ENCODE measurements at places on chromosomes 11 and 22. TPM values are rescaled to one million over a fixed set of nuclear protein-coding genes. Genes with fewer than 3 reads are reported as not detected.

The SCO2 gene
- 8.9 TPM for total RNA-seq

- peak; percentile 56 for DNase-seq
- H3K27ac ChIP-seq = peak overlapping the region; percentile 87
- H3K4me1 ChIP-seq = peaks cover 37% of the 10 kb centered on the region
- no peaks in the 10 kb centered on the region for H3K27me3 ChIP-seq
Measured at GRCh38 chr11:118911113-118911879, 14.4 kb downstream of the BCL9L start.

- H3K27me3 ChIP-seq = peaks cover 33% of the 10 kb centered on the region
- no peak overlapping the region for H3K4me3 ChIP-seq
- H3K4me1 ChIP-seq = peaks cover 49% of the 10 kb centered on the region
- no peaks in the 10 kb centered on the region for H3K36me3 ChIP-seq
- H3K27ac ChIP-seq = no peak overlapping the region
- no peak for DNase-seq
Measured at GRCh38 chr11:3201112-3201581, 17.5 kb downstream of the MRGPRG start.

- H3K36me3 ChIP-seq = peaks cover 4% of the 10 kb centered on the region
Measured at GRCh38 chr11:57339328-57339727, 1.2 kb downstream of the P2RX3 start.

GRCh38 chr22:41870786-41871185 lies 37.9 kb downstream of the SREBF2 start:
- no peak overlapping the region for H3K27ac ChIP-seq
- no peaks in the 10 kb centered on the region for H3K4me1 ChIP-seq
- no peak for DNase-seq
- H3K4me3 ChIP-seq = no peak overlapping the region
- peaks cover 81% of the 10 kb centered on the region for H3K36me3 ChIP-seq
- H3K27me3 ChIP-seq = no peaks in the 10 kb centered on the region

DNA sequence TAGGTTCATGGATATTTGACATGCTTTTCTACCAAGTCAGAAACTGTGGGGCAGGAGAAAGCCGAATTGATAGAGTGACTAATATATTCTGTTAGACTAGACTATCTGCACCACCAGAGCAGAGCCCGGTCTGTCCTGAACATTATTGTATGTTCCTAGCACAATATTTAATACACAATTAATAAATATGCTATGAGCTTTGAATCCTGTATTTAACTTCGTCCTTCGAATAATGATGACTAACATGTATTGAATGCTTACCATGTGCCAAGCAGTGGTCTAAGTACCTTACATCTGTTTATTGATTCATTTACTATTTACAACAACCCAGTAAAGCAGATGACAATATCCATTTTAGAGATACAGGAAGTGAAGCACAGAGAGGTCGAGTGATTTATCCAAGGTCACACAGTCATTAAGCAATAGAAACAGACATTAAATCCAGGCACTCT lies 44.8 kb upstream of the ANO3 start:
- no peak overlapping the region for H3K4me3 ChIP-seq
- H3K4me1 ChIP-seq = no peaks in the 10 kb centered on the region
- no peak overlapping the region for H3K27ac ChIP-seq

GRCh38 chr11:118872403-118872821 lies 11.3 kb upstream of the CXCR5 start:
- DNase-seq = no peak
- H3K27ac ChIP-seq = no peak overlapping the region
- no peak overlapping the region for H3K4me3 ChIP-seq
- no peaks in the 10 kb centered on the region for H3K27me3 ChIP-seq
- no peaks in the 10 kb centered on the region for H3K36me3 ChIP-seq
- H3K4me1 ChIP-seq = no peaks in the 10 kb centered on the region

GRCh38 chr11:66851698-66852465 lies 5.0 kb upstream of the LRFN4 start:
- DNase-seq = peak; percentile 55
- no peaks in the 10 kb centered on the region for H3K27me3 ChIP-seq
- no peak overlapping the region for H3K4me3 ChIP-seq

DNA sequence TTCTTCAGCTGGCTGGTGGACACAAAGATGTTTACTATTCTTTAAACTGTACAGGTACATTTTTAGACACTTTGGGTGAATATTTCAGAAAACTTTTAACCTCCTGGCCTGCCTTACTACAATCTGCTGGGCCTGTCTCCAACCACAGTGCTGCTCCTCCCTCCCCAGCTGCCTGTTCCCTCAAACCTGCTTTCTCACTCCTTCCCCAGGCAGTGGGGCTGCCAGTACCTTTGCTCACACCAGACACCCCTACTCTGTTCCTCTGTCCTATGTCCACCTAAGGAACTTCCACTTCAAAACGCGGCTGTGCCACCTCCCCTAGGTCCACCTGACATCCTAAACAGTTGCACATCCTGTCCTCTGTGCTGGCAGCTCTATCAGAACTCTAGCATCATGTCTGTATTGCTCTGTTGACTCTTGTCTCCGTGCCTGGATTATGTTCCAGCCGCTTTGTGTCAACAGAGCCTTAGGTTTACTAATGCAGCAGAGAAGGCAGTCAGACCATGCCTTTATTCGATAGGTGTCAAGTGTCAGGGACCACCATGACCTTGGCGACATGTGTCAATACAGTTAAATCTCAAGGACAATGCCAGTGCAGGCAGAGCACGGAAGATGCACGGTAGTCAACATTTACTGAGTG lies 13.4 kb downstream of the ZP1 start:
- H3K27ac ChIP-seq = no peak overlapping the region
- peaks cover 19% of the 10 kb centered on the region for H3K36me3 ChIP-seq
- peaks cover 3% of the 10 kb centered on the region for H3K4me1 ChIP-seq
- H3K4me3 ChIP-seq = no peak overlapping the region

Measured in K562 (cell line).